Osteoblast (primary cell): ENCODE measurements at places on chromosomes 13 and 19. TPM values are rescaled to one million over a fixed set of nuclear protein-coding genes. Genes with fewer than 3 reads are reported as not detected.

ATXN8OS gene
- not detected in 2 replicates for total RNA-seq

SNRPA gene
- total RNA-seq, result 20.6 and 32.1 TPM in 2 replicates

DNA sequence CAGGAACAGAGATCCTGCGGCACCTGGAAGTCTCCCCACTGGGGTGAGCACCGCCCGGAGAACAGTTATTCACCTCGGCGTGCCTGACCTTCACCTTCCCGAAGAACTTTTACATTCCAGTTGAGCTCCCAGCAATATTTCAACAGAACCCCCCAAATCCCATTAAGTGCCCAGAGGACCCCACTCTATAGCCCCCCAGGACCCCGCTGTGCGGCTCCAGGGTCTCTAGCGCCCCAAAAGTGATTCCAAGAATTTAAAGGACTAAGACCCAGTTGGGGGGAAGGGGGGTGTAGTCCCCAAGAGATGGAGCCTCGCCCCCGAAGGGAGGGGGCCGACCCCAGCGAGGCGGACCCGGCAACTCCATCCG is 480 bp downstream of the GPR108 start:
- DNase-seq, result no peak
- H3K27me3 ChIP-seq, result no peaks in the 10 kb centered on the region
- peak overlapping the region; percentile 93 for H3K4me3 ChIP-seq
- H3K36me3 ChIP-seq, result no peaks in the 10 kb centered on the region
- H3K4me1 ChIP-seq, result peaks cover 33% of the 10 kb centered on the region
- H3K27ac ChIP-seq, result peak overlapping the region; percentile 84

CYP4F22 gene
- not detected in 2 replicates for total RNA-seq

DNA sequence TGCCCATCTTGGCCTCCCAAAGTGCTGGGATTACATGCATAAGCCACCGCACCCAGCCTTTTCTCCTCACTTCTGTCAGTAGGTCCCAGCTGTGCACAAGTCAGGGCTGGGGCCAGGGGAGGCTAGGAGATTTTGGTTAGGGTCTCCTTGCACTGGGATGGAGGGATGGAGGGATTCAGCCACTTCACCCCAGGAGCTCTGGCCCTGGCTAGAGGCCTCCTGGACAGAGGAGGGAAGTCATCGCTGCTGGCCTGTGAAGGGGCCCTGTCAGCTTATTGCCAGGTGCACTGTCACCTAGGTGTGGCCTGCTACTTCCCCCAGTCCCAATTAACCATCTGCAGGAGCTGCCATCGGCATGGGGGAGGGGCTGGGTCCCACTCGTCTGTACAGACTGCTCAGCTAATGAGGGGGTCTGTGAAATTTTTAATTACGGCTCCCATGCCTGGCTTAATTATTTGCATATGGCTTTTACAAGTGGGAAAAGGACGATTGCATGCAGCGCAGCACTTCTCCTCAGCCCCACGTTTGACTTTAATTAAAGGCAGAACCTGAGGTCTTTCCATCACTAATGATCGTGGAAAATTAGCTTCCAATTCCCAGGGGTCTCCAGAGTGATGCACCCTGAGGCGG is 52.4 kb downstream of the CHST8 start:
- H3K36me3 ChIP-seq, result no peaks in the 10 kb centered on the region
- no peak overlapping the region for H3K4me3 ChIP-seq
- no peaks in the 10 kb centered on the region for H3K4me1 ChIP-seq
- no peak for DNase-seq
- no peaks in the 10 kb centered on the region for H3K27me3 ChIP-seq

- H3K36me3 ChIP-seq, result no peaks in the 10 kb centered on the region
- H3K4me1 ChIP-seq, result no peaks in the 10 kb centered on the region
- no peak overlapping the region for H3K4me3 ChIP-seq
Measured at GRCh38 chr13:64697226-64697625, 2532.9 kb downstream of the PCDH9 start.

NTF4 gene
- not detected in 2 replicates for total RNA-seq

- H3K27ac ChIP-seq, result no peak overlapping the region
- peaks cover 10% of the 10 kb centered on the region for H3K4me1 ChIP-seq
- DNase-seq, result no peak
- H3K4me3 ChIP-seq, result no peak overlapping the region
- no peaks in the 10 kb centered on the region for H3K27me3 ChIP-seq
Measured at GRCh38 chr13:20607015-20607414, 40.1 kb downstream of the IFT88 start.

DNA sequence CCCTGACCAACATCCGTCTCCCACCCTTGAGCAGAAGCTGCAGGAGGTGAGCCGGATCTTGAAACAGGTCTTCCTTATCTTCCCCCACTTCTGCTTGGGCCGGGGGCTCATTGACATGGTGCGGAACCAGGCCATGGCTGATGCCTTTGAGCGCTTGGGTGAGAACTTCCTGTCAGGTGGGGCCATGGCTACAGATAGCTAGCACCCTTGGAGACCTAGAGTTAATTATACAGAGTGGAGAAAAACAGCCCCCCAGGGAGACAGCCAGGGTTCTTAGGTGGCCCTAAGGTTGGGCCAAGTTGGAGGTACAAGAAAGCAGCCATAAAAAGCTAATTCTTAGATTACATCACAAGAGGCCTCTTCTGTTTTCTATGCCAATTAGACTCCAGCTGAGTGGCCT is 8.9 kb upstream of the ARHGAP45 start:
- H3K36me3 ChIP-seq, result no peaks in the 10 kb centered on the region
- H3K4me1 ChIP-seq, result no peaks in the 10 kb centered on the region
- DNase-seq, result no peak
- no peak overlapping the region for H3K27ac ChIP-seq
- no peak overlapping the region for H3K4me3 ChIP-seq

- no peak overlapping the region for H3K27ac ChIP-seq
- H3K4me3 ChIP-seq, result no peak overlapping the region
- no peaks in the 10 kb centered on the region for H3K36me3 ChIP-seq
- H3K4me1 ChIP-seq, result no peaks in the 10 kb centered on the region
- DNase-seq, result no peak
Measured at GRCh38 chr19:28217022-28217421, 995.9 kb downstream of the UQCRFS1 start.

CYP2S1 gene
- not detected in 2 replicates for total RNA-seq

ZNF492 gene
- 0.29 and 0.36 TPM in 2 replicates for total RNA-seq

DNA sequence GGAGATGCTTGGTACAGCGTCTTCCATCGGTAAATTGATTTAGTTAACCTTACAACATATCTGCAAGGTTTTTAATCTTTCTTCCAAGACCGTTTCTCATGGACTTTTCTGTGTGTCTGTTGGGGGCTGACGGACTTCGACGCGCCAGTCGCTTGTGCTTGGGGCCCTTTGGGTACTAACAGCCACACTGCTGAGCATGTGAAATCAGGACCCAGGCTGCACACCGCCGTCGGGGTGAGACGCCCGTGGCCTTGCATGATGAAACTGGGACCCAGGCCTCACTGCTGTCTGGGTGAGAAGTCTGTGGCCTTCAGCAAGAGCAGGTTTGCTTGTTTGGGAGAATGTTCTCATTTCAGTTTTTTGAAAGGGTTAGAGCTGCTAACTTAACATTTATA is 9.8 kb downstream of the ATP4B start:
- H3K36me3 ChIP-seq, result no peaks in the 10 kb centered on the region
- H3K4me3 ChIP-seq, result no peak overlapping the region
- DNase-seq, result peak; percentile 67
- no peaks in the 10 kb centered on the region for H3K27me3 ChIP-seq
- peaks cover 4% of the 10 kb centered on the region for H3K4me1 ChIP-seq
- no peak overlapping the region for H3K27ac ChIP-seq

DNA sequence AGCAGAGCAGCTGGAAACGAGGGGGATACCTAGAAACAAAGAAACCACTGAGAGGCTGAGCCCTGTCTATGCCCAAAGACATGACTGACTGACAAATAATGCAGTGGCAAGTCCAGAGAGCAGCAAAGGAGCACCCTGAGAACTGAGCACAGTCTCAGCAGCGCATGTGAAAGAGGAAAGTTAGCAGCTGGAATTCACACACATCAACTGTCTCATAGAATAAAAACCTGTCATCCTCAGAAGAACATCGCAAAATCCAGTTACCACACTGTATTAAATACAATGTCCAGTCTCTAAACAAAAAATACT is 24.1 kb upstream of the DLEU7 start:
- peaks cover 4% of the 10 kb centered on the region for H3K27me3 ChIP-seq
- H3K27ac ChIP-seq, result no peak overlapping the region
- no peak for DNase-seq
- H3K4me3 ChIP-seq, result no peak overlapping the region
- H3K4me1 ChIP-seq, result no peaks in the 10 kb centered on the region

DNA sequence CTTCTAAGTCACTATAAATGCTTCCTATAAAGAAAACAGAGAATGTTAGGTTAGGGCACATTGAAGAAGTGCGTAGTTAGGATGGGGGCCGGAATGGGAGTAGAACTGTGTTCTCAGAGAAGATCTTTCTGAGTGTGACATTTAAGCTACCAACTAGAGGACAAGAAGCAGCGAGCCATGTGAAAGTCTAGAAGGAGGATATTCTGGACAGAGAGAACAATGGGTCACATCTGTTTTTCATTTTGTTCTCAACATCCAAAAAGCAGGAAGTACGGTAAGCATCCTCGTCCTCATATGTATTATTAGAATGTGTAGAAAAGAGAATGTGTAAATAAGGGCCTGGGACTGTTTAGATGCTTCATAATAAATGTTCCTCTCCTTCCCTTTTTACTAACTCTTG is 44.5 kb upstream of the PARP4 start:
- H3K27ac ChIP-seq, result no peak overlapping the region
- H3K36me3 ChIP-seq, result no peaks in the 10 kb centered on the region
- H3K4me3 ChIP-seq, result no peak overlapping the region
- DNase-seq, result no peak
- H3K4me1 ChIP-seq, result no peaks in the 10 kb centered on the region

ZNF470 gene
- 4.7 TPM in 2 replicates for total RNA-seq

ZNF625 gene
- 13.0 and 13.6 TPM in 2 replicates for total RNA-seq

- no peaks in the 10 kb centered on the region for H3K4me1 ChIP-seq
- peak; percentile 77 for DNase-seq
- H3K36me3 ChIP-seq, result no peaks in the 10 kb centered on the region
- no peaks in the 10 kb centered on the region for H3K27me3 ChIP-seq
Measured at GRCh38 chr19:30060531-30061222, 118.6 kb downstream of the URI1 start.

- no peaks in the 10 kb centered on the region for H3K36me3 ChIP-seq
- no peaks in the 10 kb centered on the region for H3K27me3 ChIP-seq
- no peaks in the 10 kb centered on the region for H3K4me1 ChIP-seq
- no peak overlapping the region for H3K27ac ChIP-seq
Measured at GRCh38 chr13:102441085-102441484, 39.2 kb upstream of the FGF14 start.
